ENCODE measurements at places on chromosomes 16 and 17.

DNA sequence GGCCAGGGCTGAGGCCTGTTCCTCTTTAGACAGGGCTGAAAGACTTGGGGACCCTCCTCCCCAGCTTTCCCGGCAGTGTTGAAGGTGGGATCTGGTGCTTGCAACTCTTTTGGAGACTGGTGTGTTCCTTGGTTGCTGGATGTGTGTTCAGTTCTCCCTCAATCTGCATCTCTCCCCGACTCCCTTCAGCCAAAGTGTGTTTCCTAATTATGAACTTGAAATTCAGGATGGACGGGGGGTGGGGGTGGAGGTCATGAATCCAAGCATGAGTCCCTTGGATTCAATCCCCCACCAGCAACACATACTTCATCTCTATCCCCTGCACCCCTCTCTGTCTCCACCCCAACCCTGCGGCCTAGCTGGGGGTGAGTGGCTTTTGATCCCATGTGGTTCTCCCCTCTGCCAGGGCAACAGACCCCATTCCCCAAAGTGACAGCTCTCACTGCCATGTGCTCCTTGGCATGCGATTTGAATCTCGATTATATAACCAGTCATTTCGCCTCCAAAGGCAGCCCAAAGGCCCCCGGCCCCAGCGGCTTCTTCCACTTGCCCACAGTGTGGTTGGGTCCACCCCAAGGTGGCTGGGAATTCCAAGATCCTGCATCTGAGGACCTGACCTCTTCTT, 1.3 kb downstream of the ARHGAP23 start:
- no peak for DNase-seq
- H3K27me3 ChIP-seq, result peaks cover 49% of the 10 kb centered on the region
- no peaks in the 10 kb centered on the region for H3K36me3 ChIP-seq
- H3K4me3 ChIP-seq, result no peak overlapping the region

DNA sequence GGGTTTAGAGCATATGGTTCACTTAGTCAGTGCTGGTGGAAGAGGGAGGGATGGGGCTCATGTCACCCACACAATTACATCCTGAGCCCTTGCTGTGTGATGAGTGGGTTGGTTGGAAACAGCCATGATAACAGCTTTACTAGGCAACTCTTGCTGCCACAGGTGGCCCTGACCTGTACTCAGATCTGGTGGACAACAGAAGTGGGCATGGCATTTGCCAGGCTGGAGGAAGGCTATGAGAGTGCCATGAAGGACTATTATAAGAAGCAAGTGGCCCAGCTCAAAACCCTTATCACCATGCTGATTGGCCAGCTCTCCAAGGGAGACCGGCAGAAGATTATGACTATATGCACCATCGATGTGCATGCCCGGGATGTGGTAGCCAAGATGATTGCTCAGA, 105.8 kb downstream of the DNAH9 start:
- no peak for DNase-seq
- no peaks in the 10 kb centered on the region for H3K36me3 ChIP-seq
- no peak overlapping the region for H3K27ac ChIP-seq

GRCh38 chr17:8151120-8151640, 1.0 kb downstream of the PER1 start:
- peak overlapping the region; percentile 91 for H3K27ac ChIP-seq
- no peaks in the 10 kb centered on the region for H3K27me3 ChIP-seq
- H3K4me3 ChIP-seq, result peak overlapping the region; percentile 90
- peaks cover 21% of the 10 kb centered on the region for H3K4me1 ChIP-seq

DNA sequence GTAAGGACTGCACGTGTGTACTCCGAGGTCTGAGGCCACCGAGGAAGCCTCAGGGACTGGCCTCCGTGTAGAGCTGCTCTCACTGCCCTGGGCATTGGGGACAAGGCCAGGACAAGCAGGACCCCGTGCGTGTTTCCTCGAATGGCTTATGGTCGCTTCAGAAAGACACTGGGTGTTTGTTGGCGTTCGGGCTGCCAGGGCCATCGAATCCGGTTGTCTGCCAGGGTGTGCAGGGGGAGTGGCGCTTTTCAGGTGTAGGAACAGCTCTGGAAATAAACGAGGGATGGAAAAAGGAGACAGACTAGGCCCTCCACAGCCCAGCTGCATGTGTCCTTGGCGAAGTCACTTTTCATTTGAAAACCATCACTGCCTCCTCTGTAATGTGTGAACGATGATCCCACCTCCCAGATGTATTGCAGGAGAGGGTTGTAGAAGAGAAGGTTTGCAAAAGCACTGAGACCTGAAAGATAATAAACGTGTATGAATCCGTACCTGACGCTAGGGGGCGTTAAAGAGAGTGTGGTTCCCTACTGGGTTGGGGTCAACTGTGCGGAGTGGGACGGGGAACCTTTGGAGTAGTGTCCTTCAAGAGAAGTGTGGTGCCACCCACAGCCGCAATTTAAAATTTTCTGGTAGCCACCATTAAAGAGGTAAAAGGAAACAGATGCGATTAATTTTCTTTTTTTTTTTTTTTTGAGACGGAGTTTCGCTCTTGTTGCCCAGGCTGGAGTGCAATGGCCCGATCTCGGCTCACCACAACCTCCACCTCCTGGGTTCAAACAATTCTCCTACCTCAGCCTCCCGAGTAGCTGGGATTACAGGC, 2.1 kb upstream of the ZSCAN10 start:
- peaks cover 48% of the 10 kb centered on the region for H3K4me1 ChIP-seq
- H3K4me3 ChIP-seq, result peak overlapping the region; percentile 50
- peak overlapping the region; percentile 79 for H3K27ac ChIP-seq
- H3K27me3 ChIP-seq, result no peaks in the 10 kb centered on the region
- DNase-seq, result peak; percentile 64

DNA sequence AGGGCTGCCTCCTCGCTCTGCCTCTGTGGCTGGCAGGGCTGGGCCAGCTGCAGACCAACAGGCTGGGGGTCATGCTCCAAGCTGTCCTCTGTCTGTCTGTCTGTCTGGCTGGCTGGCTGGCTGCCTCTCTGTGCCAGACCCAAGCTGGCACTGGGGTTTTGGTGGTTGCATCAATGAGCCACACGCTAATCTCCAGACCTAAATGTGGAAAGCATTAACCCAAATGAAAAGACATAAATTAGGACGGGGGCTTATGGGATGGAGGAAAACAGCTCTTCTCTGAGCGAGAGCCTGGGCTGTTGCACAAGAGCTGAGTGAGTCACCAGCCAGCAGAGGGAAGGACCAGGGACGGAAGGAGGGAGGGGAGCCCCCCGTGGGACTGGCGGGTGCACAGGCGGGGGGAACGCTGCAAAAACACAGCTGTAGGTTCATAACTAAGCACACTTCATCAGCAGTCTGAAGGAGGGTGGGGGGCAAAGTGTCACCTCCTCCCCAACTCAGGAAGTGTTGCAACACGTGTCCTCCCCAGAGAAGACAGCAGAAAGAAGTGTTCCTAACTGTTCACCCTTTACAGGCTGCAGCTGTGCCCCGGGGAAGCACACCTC, 83.4 kb downstream of the GAS7 start:
- no peaks in the 10 kb centered on the region for H3K36me3 ChIP-seq
- peak overlapping the region; percentile 15 for H3K27ac ChIP-seq
- peak; percentile 55 for DNase-seq
- H3K27me3 ChIP-seq, result peaks cover 3% of the 10 kb centered on the region
- H3K4me1 ChIP-seq, result peaks cover 32% of the 10 kb centered on the region

GRCh38 chr17:8072341-8072728, 15.2 kb downstream of the ALOX12B start:
- peaks cover 17% of the 10 kb centered on the region for H3K4me1 ChIP-seq
- H3K36me3 ChIP-seq, result no peaks in the 10 kb centered on the region
- peak overlapping the region; percentile 14 for H3K4me3 ChIP-seq
- H3K27me3 ChIP-seq, result peaks cover 61% of the 10 kb centered on the region
- H3K27ac ChIP-seq, result no peak overlapping the region

DNA sequence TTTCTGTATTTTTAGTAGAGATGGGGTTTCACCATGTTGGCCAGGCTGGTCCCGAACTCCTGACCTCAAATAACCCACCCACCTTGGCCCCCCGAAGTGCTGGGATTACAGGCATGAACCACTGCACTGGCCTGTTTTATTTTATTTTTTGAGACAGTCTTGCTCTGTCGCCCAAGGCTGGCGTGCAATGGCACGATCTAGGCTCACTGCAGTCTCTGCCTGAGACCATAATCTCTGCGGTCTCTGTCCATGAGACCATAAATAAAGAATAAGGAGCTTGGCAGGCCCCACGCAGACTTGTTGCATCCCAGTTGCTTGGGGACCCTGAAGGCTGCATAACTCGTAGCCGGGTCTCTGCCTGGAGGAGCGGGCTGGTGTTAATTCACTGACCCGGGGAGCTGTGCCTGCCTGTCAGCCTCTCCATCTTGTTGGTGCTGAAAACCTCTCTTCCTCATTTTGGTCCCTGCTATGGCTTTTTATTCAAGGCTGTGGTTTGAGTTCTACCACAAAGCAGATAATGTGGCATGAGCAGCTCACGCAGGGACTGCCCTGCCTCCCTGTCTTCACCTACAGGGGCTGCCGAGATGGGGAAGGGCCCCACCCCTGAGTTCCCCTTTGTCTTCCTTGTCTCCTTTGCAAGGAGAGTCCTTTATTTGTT, 82.1 kb downstream of the MSI2 start:
- H3K4me1 ChIP-seq, result peaks cover 35% of the 10 kb centered on the region
- no peak for DNase-seq
- H3K27ac ChIP-seq, result no peak overlapping the region
- H3K36me3 ChIP-seq, result peaks cover 6% of the 10 kb centered on the region

DNA sequence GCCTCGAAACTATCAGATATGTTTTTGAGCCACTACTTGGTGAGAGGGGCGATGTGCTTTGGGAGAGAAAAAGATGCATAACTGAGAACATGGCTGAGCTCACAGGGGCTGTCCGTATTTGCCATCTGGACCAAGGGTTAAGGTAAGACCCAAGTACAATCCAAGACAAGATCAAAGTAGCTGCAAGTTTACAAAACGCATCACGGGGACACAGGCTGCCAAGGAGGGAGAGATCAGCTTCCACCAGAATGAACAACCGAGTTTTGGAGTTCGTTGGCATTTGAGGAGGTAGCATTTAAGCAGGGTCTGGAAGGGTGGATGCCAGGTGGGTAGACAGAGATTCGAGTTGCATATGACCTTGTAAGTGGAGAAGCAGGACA, 2.2 kb downstream of the PITPNC1 start:
- H3K27me3 ChIP-seq, result no peaks in the 10 kb centered on the region
- peaks cover 47% of the 10 kb centered on the region for H3K4me1 ChIP-seq
- no peak for DNase-seq
- H3K36me3 ChIP-seq, result peaks cover 21% of the 10 kb centered on the region

- H3K4me3 ChIP-seq, result no peak overlapping the region
- H3K27me3 ChIP-seq, result peaks cover 19% of the 10 kb centered on the region
- H3K36me3 ChIP-seq, result no peaks in the 10 kb centered on the region
- no peak for DNase-seq
- peaks cover 6% of the 10 kb centered on the region for H3K4me1 ChIP-seq
Measured at GRCh38 chr16:26569793-26570192, 496.9 kb upstream of the C16orf82 start.

- H3K4me1 ChIP-seq, result no peaks in the 10 kb centered on the region
- no peak overlapping the region for H3K4me3 ChIP-seq
- no peaks in the 10 kb centered on the region for H3K36me3 ChIP-seq
Measured at GRCh38 chr16:76297941-76298340, 20.7 kb downstream of the CNTNAP4 start.

GRCh38 chr17:65104541-65104940, 32.6 kb upstream of the RGS9 start:
- H3K27ac ChIP-seq, result no peak overlapping the region
- no peak overlapping the region for H3K4me3 ChIP-seq
- H3K36me3 ChIP-seq, result no peaks in the 10 kb centered on the region
- peaks cover 12% of the 10 kb centered on the region for H3K4me1 ChIP-seq

DNA sequence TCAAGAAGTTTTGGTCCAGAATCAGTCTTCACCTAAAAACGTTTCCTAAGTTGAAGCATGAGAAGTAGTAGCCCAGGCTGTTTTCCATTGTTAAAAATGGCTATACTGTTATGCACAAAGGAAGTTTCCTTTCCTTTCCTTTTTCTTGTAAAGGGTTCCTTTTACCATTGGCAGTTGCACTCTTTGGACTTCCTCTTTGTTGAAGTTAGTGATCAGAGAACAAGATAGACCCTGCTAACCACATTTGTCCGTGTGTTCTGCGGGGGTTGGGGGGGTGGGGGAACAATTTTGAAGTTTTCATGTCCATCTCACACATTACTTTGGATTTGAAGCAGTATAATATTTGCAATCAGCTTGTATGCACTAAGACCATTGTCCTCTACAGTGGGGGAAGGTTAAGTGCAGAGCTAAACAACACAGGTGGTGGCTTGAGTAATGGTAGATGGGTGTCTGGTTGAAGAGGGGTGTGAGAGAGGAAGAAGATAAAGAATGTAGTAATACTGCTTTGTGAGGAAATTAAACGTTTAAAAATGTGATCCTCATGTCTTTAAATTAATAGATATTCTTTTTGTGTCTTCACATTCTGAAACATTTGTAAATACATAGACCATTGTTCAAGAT, 1.4 kb downstream of the LPCAT2 start:
- no peaks in the 10 kb centered on the region for H3K36me3 ChIP-seq
- DNase-seq, result no peak
- no peak overlapping the region for H3K27ac ChIP-seq

DNA sequence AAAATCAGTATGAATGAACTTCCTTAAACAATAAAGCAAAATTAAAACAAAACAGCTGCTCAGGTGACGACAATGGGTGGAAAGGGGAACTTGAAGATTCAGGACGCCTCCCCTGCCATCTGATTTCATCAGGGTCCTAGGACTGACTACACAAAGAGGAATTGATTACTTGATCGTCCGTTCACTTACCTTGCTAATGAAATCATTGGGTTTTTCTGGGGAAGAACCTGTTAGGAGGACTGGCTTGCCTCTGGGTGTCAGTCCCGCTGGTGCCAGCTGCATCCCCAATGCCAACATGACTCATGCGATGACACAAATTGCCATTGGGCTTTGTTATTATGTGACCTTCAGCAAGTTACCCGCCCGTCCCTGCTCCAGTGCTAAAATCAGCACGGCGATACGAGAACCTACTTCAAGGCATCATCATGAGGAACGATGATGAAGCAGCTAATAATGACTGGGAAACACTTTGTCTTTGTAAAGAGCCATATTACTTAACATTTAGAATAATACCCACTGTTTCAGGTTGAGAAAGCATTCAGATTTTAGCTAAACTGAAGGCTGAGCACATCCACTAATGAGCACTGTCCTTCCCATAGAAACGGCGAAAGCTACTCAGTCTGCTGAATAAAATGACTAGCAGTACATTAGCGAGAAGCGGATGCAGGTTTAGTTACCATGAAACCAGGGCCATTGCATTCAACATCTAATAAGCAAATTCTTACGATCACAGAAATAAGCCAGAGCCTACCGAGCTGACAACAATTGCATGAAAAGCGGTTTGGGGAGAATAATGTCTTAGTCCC, 139.4 kb downstream of the ZFHX3 start:
- DNase-seq, result no peak
- H3K4me3 ChIP-seq, result no peak overlapping the region
- no peaks in the 10 kb centered on the region for H3K36me3 ChIP-seq
- no peaks in the 10 kb centered on the region for H3K4me1 ChIP-seq
- H3K27ac ChIP-seq, result no peak overlapping the region
- no peaks in the 10 kb centered on the region for H3K27me3 ChIP-seq

GRCh38 chr16:53821957-53822625, 118.1 kb downstream of the FTO start:
- no peak overlapping the region for H3K27ac ChIP-seq
- H3K4me1 ChIP-seq, result peaks cover 6% of the 10 kb centered on the region
- DNase-seq, result no peak
- no peaks in the 10 kb centered on the region for H3K27me3 ChIP-seq
- H3K4me3 ChIP-seq, result no peak overlapping the region

- no peak overlapping the region for H3K4me3 ChIP-seq
- DNase-seq, result no peak
- H3K27ac ChIP-seq, result no peak overlapping the region
- H3K4me1 ChIP-seq, result peaks cover 8% of the 10 kb centered on the region
Measured at GRCh38 chr17:58401287-58401686, 16.0 kb downstream of the RNF43 start.

GRCh38 chr17:74950207-74950606, 14.5 kb downstream of the OTOP3 start:
- H3K27ac ChIP-seq, result no peak overlapping the region
- no peak for DNase-seq
- peaks cover 5% of the 10 kb centered on the region for H3K4me1 ChIP-seq
- H3K36me3 ChIP-seq, result no peaks in the 10 kb centered on the region
- no peak overlapping the region for H3K4me3 ChIP-seq
- peaks cover 3% of the 10 kb centered on the region for H3K27me3 ChIP-seq
